Hypothalamus (tissue), 51 donors: ENCODE measurements at places on chromosomes 6 and 20.
A peak's percentile ranks its signal among the peaks of the same experiment; 100 is the strongest.

- DNase-seq: no peak
Measured at GRCh38 chr20:32907886-32908285, 49.2 kb downstream of the EFCAB8 start.

DNA sequence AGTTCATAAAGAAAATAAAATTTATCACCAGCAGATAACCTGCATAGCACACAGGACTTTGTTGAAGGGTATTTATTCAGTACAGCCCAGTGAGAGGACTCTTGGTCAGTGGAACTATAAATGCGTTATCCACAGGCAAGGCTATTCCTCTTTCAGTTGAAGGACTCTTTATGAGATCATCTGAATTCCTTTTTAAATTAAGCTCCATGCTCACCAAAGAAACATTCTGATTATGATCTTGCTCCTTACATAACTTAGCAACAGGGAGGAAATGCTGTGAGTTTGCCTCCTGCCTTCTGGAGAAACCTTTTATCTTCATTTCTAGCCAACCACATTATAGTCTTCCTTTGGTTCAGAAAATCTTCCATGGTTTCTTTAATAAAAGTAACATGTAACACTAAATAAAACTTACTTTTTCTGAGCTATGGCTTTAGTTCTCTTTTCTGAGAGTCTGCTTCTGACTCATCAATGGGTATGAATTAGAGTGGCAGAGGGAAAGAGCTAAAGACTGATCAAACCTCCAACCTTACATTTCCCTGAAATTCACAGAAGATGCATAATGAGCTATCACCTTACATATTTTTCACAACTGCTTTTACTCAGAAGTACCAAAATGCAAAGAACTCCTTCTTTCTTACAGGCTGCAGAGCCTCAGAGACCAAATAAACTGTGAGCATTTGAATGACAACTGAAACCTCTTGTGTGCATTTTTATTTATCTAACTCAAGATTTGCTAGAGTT, 267.2 kb downstream of the ADGRG6 start:
- no peak for DNase-seq

DNA sequence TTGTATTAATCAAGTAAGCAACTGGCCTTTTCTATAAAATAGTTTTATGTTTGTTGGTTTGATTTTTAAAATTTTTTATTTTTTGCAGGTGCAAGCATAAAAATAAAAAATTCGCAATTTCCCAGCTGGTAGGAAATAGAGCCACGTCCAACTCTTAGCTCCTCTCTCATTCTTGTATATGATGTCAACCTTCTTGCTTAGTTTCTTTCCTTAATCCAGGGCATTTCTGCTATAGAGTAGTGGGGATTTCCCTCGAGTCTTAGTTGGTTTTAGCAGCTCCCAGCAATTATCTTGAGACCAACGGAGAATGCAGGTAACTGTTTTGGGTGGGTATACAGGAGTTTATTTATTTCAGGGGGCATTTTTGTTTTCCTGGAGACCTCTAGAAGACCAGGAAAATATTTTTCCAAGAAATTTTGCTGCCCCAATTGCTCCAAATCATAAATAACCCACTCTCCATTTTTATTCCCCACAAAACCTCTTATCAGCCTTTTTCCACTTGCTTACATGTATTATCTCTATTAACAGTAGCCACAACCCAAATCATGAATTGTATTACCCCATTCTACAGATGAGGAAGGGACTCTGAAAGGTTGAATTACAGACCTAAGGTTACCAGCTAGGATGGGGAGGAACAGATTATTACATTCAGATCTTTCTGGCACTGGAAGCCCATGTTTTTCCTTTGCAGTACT, 18.4 kb downstream of the PHACTR2 start:
- DNase-seq: no peak

DNA sequence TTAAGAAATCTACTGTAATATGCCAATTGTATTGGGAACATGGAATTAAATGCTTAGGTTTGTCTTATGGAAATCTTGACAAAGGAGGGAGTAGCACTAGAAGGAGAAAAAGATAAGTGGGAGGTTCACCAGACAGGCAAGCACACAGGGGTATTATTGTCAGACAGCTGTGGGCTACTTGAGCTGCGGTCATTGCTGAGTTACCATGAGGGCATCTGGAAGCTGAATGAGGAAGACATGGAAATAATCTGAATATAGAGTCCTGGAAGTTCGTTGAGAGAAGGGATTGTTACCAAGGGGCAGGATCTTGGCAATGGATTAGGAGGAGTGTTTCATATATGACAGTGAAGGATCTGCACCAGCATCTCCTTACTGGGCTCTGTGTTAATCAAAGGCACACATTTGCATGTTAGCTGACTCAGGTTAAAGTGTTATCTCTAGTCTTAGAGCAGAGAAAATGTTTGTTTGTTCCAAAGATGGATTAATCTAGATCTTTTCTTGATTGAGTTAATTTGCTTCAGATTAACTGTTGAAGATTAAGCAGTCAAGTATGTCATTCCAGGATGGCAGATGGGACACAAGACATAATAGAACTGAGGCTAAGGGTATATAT, 53.0 kb upstream of the SUPT3H start:
- DNase-seq: no peak

GRCh38 chr6:88143421-88144157, 22.6 kb downstream of the CNR1 start:
- no peak for DNase-seq

DNA sequence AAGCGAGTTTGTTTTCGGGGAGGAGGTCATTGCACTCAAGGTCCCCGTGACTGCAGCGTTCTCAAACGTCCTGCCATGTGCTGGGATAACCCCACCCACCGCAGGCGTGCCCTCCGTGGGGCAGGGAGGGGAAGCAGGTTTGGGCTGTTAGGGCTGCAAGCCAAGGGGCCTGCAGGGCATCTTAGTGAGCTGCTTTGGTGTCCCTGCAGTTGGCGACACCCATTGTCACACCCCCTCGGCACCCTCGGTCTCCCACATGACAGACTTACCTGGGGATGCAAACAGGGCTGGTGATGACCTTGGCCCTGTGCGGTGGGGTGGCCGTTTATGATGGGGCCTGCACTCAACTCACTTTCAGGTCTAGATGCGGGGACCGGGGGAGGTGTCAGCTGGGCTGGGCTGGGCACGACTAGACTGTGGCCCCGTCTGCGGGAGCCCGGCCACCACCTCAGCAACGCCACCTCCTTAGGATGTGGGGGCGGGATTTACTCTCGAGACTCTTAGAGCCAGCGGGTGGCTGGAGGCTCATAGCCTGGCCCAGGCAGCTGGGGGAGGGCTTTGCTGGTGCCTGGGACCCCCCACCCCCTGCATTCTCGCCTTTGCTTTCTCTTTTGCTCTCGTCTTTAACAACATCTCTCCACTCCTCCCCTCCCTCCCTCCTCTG, 6.5 kb upstream of the GATA5 start:
- no peak for DNase-seq

DNA sequence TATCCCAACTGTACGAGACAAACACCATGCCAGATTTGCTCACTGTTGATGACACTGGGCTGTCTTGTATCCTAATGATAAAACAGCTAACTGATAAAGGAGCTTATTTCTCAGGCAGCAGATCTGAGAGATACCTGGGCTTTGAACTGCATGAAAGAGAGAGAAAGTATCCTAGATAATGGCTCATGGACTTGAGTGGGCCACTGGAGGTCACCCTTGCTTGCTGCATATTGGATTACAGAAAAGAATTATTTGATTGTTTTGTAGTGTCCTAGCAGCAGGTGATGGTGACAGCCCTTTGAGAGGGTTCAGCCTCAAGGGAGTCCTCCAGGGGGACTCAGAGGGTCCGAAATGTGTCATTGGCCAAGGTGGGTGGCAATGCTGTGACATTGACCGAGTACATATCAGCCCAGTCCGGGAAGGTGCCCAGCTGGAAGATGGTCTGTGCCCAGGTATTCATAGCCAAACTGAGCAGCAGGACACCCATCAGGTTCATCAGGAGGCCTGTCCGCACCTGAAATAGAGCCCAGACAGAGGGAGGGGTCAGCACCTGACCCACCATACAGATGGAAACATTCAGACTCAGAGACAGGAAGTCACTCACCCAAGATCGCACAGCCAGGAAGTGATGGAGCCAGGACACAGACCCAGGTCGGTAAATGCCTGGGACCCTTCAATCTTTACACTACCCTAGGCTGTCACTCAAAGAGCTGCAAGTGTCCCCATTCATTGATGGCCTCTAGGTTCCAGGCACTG, 9.4 kb upstream of the OCSTAMP start:
- no peak for DNase-seq

- DNase-seq: no peak
Measured at GRCh38 chr6:161219680-161220079, 54.2 kb downstream of the AGPAT4 start.

GRCh38 chr6:48490658-48491057, 379.7 kb upstream of the PTCHD4 start:
- DNase-seq: no peak

- no peak for DNase-seq
Measured at GRCh38 chr6:40936818-40937251, 102.2 kb downstream of the UNC5CL start.

DNA sequence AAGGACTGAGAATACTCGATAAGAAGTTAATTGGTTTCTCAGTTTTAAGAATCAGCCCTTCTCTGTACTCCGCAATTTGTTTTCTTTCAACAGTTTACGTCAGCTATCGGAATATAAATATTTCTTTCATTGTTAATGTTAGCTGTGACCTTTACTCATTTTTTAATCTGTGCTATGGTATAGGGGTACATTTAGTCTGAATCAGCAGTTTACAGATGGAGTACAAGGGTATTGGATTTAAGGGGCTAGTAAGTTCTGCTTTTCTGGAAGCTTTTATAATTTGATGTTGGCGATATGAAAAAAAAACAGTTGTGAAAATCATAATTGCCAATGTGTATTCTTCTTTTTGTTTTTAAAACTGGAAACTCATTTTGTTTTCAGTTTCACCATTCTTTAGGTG, 23.0 kb downstream of the FAM135A start:
- DNase-seq: no peak

DNA sequence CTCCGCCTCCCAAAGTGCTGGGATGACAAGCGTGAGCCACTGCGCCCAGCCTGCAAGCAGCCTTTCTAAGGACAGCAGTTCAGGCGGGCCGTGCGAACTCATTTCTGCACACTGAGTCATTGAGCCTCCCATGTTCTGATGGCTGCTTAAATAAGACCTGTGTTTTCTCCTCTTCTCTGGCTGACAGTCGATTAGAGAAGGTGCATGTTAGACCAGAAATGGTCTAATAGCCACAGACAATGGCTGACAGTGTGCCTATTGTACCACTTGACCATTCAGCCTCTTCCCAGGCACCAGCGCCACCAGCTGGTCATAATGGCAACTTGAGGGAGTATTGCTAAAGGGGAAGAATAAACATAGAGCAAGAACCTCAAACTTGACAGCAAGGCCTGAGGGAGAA, 6.2 kb downstream of the CST11 start:
- peak; percentile 29 for DNase-seq

DNA sequence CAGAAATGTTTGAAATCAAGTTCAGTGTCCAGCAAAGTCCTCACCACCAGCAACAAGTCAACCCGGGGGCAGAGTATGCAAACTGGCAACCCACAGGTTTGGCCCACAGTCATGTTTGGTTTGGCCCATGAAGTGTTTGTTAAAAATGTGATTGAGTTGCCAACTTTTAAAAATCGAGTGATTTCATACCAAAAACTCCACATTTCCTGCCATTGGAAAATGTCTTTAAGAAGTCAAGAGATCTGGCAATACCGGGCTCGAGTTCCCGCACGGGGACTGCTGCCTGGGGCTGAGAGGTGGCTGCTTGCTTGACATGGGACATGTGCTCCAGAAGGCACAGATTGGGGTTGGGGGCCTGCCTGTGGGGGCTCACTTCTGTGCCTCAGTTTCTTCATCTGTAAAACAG, 36.1 kb downstream of the PREX1 start:
- DNase-seq: no peak

- DNase-seq: no peak
Measured at GRCh38 chr6:18219591-18219990, 44.7 kb downstream of the DEK start.

DNA sequence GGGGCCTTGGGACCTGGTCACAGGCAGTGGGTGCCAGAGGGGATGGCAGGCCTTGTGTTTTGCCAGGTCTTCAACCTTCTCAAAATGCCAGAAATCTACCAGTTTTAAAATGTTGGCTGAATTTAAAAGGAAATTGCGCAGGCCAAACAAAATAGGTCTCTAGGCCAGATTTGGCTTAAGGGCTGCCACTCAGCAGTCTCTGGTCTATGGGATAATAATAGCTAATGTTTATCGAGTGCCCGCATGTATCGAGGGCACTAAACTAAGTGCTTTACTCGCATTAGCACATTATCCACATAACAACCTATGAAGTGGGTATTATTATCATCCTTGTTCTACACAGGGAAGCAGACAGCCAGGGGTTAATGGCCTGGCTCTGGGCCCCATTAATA, 11.0 kb downstream of the E2F3 start:
- DNase-seq: no peak

DNA sequence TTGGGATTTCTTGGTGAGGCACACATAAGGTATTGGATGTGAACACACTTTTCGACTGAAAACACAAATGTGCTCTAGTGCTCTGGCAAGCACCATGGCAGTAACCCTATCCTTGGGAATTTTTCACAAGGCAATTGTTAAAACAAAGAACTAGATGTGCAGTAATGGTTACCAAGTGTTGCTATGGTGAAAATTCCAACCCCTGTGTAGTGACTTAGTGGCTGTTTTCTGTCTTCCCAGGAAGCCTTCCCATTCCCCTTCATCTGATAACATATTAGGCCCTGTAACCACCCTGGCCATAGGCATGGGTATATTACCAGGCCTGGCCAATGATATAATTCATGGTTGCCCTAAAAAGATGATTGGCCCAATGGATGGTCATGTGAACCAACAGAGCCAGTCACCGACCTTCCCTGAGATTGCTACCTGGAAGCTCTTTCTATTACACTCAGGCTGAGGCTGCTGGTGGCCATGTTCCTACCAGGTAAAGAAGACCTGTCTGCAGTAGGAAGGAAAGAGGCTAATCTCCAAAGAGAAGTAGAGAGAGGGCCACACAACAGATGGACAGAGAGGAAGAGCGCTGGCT, 4.1 kb downstream of the C20orf202 start:
- DNase-seq: no peak

- no peak for DNase-seq
Measured at GRCh38 chr20:25695532-25696370, 902 bp downstream of the ZNF337 start.

GRCh38 chr6:37695857-37696219, 1.8 kb downstream of the MDGA1 start:
- DNase-seq: no peak

- no peak for DNase-seq
Measured at GRCh38 chr6:4620284-4621151, 155.7 kb upstream of the CDYL start.
